Neuronal stem cell (in vitro differentiated cells): ENCODE measurements at places on chromosomes 1 and 21.

DNA sequence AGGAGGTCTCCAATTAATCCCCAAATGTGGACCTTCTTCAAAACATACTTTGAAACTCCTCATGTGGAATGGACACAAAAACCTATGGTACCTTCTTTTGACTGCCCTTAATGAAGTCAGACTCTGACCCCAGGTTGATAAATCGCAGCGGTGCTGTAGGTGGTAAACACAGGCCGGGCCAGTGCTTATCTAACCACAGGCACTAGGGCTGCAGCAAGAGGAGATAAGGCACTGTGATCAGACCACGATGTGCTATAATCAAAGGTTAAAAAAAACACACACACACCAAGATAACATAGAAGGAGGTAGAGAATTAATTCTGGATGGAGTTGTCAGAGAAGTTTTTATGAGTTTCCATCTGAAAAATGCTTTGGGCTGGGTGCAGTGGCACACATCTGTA lies 52.3 kb upstream of the SIPA1L2 start:
- H3K27me3 ChIP-seq = no peaks in the 10 kb centered on the region
- H3K36me3 ChIP-seq = no peaks in the 10 kb centered on the region
- H3K4me1 ChIP-seq = no peaks in the 10 kb centered on the region
- no peak overlapping the region for H3K4me3 ChIP-seq
- no peak for DNase-seq
- H3K27ac ChIP-seq = no peak overlapping the region

GRCh38 chr1:53126495-53126894 lies 15.9 kb downstream of the SLC1A7 start:
- H3K27me3 ChIP-seq = peaks cover 2% of the 10 kb centered on the region
- H3K4me3 ChIP-seq = no peak overlapping the region
- peaks cover 14% of the 10 kb centered on the region for H3K4me1 ChIP-seq

GRCh38 chr1:88022516-88022915 lies 661.6 kb upstream of the PKN2 start:
- no peak for DNase-seq
- no peaks in the 10 kb centered on the region for H3K4me1 ChIP-seq
- no peak overlapping the region for H3K27ac ChIP-seq
- H3K36me3 ChIP-seq = no peaks in the 10 kb centered on the region
- no peak overlapping the region for H3K4me3 ChIP-seq
- no peaks in the 10 kb centered on the region for H3K27me3 ChIP-seq

DNA sequence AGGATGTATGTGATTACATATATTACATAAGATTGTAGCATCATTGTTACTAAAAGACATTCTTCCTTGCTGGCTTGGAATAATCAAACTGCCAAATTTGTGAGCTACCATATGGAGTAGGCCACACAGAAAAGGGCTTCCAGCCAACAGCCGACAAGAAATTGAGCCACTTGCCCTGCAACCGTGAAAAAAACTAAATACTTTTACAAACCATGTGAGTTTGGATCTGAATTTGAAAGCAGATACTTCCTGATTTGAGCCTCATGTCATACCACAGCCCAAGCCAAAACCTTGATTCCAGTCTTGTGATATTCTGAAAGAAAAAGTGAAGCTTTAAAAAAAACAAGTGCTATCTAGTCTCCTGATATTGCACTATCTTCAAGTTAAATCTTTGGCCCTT lies 55.6 kb upstream of the PRMT6 start:
- H3K27ac ChIP-seq = no peak overlapping the region
- no peak for DNase-seq
- H3K4me1 ChIP-seq = no peaks in the 10 kb centered on the region
- H3K4me3 ChIP-seq = no peak overlapping the region
